ENCODE measurements at places on chromosomes 13 and 19.

DNA sequence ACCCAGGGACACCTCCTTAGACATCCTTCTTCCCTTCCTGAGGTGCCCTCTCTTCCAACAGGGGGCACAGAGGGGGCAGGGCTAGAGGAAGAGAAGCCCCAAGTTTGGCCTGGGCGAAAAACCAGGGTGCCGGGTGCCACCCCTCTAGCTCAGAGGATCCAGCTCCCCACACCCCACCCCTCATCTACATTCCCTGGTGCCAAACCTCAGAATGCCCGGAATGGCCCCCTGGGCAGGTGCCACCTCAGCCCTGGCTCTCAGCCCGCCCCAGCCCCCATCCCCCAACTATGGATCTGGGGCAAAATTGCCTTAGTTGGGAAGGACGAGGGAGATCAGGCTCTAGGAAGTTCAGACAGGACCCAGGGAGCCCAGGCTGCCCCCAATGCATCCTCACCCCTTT lies 2.0 kb downstream of the CNN1 start:
- DNase-seq, result no peak

- DNase-seq, result no peak
These were observed 128.6 kb downstream of the ZNF100 start for GRCh38 chr19:21638776-21639175.

DNA sequence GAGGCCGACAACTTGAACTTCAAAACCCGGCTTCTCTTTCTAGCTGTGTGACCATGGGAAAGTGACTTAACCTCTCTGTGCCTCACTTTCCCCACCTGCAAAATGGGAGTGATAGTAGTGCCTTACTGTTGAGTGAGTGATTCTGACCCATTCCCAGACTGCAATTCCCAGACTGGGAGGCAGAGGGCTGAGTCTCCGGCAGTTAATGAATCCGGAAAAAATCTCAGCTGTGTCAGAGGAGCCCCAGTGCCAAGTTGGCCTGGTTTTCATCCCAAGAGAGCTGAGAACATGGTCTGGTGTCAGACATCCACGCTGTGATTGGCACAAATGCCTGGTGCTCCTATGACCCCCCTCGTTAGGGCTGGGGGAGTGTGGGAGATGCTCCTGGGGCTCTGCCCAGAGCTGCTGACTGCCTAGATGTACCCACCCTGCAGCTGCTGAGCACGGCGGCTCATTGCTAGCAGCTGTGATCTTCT lies 50.0 kb downstream of the PIN1 start:
- no peak for DNase-seq

DNA sequence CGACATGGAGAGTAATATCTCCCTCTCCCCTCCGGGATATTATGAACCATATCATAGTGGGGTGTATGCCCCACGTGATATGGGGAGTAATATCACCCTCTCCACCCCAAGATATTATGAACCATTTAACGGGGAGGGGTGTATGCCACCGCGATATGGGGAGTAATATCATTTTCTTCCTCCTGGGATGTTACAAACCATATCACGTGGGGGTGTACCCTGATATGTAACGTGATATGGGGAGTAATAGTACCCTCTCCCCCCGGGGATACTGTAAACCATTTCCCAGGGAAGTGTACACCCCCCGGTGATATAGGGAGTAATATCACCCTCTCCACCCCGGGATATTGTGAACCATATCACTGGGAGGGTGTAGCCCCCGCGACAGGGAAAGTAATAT lies 62.1 kb downstream of the ERICH4 start:
- DNase-seq, result no peak

GRCh38 chr13:27211271-27211670 lies 39.7 kb upstream of the USP12 start:
- no peak for DNase-seq

DNA sequence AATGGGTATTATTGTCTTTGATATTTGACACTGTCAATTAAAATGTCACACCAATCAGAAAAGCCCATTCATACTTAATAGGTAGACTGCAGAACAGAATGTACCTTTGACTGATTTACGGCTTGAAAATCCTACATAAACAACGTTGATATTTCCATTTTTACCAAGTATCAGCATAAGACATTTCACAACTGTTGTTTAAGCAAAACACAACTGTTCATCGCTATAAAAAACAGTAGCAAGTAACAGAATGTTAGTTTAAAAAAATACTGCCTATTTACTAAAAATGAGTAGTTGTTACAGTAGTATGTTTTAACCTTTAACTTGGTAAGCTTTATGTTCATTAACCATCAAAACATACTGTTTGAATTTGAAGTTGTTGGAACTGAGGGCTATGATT lies 1096.6 kb downstream of the PCDH17 start:
- no peak for DNase-seq

GRCh38 chr13:85541476-85541875 lies 257.7 kb downstream of the SLITRK6 start:
- DNase-seq, result no peak

DNA sequence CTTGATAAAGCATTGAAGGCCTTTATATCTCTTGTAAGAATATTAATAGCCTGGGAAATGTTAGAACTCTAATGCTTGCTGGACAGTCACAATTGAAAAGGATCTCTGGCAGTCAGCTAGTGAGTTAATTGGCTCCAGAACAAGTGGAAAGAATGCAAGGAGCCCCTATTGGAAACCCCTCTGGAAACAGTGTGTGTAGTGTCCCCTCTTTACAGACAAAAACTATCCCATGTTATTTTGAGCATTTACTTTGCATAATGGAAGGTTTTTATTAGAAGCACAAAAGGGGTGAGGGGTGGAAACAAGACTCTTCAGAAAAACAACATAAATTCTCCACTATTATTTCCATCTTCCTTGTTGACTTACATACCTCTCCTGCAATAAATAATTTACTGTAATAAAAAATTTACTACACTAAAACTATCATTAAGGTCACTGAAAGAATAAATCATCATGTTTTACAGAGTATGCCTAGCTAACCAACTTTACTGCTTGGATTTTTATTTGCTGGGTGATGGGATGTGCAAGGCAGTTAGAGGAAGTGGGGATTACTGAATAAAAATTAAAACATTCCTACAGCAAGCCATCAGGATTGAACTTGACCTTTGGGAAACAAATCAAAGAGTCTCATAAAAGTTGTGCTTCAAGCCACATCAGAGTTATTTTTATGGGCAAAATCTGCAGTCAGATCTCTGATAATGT lies 610.4 kb downstream of the TBC1D4 start:
- DNase-seq, result no peak

DNA sequence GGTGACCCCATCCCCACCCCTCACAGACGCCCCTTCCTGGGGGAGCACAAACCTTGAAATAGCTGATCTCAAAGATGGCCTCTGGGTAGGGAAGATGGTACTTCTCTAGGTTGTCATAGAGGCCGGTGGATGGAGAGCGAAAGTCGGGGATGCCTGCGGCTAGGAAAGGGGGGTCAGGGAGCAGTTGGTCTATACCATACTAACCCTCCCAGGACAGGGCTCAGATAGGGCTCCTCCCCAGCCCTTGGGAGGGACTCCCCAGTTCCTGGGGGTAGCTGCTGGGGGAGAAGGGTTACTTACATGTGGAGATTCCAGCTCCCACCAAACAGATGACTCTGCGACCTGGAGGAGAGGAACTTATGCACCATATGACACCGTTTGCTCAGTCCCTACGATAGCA lies 9.6 kb downstream of the SIRT2 start:
- DNase-seq, result no peak

DNA sequence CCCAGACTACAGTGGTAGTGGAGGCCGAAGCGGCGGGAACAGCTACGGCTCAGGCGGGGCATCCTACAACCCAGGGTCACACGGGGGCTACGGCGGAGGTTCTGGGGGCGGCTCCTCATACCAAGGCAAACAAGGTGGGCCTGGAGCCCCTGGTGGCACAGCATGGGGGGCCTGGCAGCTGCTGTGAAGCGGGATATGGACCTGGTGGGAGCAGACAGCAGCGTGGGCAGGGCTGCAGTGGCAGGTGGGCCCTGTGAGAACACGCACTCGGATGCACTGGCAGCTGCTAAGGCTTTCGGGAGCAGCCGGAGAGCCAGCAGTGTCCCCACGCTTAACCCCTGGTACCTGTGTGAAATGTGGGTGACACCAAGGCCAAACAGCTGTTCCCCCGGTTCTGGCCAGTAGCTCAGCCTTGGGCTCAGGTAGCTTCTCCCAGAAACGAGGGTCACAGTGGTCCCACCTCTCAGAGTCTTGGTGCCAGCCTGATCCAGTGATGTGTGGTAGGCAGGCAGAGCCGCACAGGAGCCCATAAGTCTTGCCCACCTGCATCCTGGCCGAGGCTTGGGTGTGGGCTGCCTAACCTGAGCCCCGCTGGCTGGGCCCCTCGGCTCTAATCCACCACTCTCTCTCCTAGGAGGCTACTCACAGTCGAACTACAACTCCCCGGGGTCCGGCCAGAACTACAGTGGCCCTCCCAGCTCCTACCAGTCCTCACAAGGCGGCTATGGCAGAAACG lies 12.5 kb upstream of the QTRT1 start:
- no peak for DNase-seq

DNA sequence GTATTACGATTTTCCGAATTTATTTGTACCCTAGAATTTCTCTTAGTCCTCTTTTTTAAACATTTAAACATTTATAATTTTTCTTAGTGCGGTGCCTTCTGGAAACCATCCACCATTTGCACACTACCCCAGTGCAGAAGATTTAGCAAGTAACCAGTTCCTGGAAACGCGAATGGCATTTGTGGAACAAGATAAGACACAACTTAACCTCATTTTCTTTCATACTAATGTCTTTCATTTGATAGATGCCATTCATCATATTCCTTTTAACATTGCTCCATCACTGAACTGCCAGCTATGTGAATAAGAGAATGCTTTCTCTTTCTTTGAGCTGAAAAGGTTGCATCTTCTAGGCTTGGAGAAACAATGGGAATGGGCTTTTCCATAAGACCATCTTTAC lies 6.8 kb downstream of the FRY start:
- no peak for DNase-seq

- DNase-seq, result no peak
These were observed 8.9 kb upstream of the OR1I1 start for GRCh38 chr19:15072930-15073647.

- no peak for DNase-seq
These were observed 4.6 kb downstream of the AXL start for GRCh38 chr19:41223431-41224234.

GRCh38 chr19:51800473-51801244 lies 5.7 kb downstream of the FPR3 start:
- no peak for DNase-seq
